C1 segment of cervical spinal cord (tissue), 14 donors: ENCODE measurements at places on chromosomes 3 and 15.

- DNase-seq, result no peak
Measured at GRCh38 chr3:2372306-2372705, 273.6 kb downstream of the CNTN4 start.

GRCh38 chr3:113261626-113262303 is 50.4 kb downstream of the BOC start:
- DNase-seq, result no peak

GRCh38 chr3:58706395-58707167 is 40.0 kb upstream of the FAM3D start:
- no peak for DNase-seq

- DNase-seq, result no peak
Measured at GRCh38 chr15:77493324-77493907, 72.7 kb downstream of the HMG20A start.

DNA sequence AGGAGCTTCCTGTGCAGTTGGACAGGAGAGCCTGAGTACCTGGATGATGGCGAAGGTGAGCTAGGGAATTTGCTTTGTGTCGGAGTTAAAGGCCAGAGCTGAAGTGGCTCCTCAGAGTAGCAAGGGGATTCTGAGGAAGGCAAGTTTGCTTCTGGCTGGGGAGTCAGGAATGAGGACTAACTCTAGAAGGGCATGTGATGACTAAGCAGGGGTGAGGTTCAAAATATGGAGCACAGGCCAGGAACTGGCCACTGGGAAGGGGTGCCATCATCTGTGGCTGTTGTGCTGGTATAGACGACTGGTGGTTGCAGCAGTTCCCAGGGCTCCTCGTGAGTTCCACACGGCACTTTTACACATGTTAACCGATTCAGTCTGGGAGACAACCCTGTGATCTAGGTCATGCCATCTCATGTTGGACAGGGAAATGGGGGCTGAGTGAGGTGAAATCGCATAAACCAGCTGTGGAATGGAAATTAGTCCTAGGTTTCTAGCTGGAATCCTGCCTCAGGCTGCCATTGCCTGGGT is 100.8 kb downstream of the EEFSEC start:
- DNase-seq, result no peak
